Stimulated activated CD8-positive, alpha-beta memory T cell treated with anti-CD3 and anti-CD28 coated beads, Interleukin-12 subunit alpha, Interleukin-12 subunit beta, amount 100 ng/mL, for 1 hour (primary cell): ENCODE measurements at places on chromosomes 1 and 21.

- no peak for DNase-seq
These were observed 36.9 kb upstream of the ST6GALNAC5 start for GRCh38 chr1:76830373-76830772.

GRCh38 chr1:167158813-167159275, 61.8 kb upstream of the POU2F1 start:
- DNase-seq = no peak

GRCh38 chr21:16187603-16188301, 458.0 kb downstream of the USP25 start:
- no peak for DNase-seq

DNA sequence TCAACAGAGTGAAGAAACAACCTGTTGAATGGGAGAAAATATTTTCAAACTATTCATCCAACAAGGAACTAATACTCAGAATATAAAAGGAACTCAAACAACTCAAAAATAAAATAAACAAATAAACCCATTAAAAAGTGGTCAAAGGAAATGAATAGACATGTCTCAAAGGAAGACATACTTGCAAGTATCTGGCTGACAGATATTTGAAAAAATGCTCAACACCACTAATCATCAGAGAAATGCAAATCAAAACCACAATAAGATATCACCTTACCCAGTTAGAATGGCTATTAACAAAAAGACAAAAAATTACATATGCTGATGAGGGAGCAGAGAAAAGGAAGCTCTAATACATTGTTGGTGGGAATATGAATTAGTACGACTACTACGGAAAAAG, 38.2 kb downstream of the TNFSF4 start:
- DNase-seq = no peak
